Mucosa of gallbladder (tissue), 1 donor: ENCODE measurements at places on chromosomes 4 and X. TPM values are rescaled to one million over a fixed set of nuclear protein-coding genes. Genes with fewer than 3 reads are reported as not detected.

Gene ADH6
- total RNA-seq: 36.3 TPM

Gene BRS3
- total RNA-seq: not detected

Gene UCP1
- total RNA-seq: not detected

Gene ATP5ME
- 252 TPM for total RNA-seq

Gene SSX3
- total RNA-seq: not detected
